ENCODE measurements at places on chromosomes 6 and 20.

GRCh38 chr20:46362921-46363867, 43.2 kb downstream of the ELMO2 start:
- DNase-seq = no peak

- DNase-seq = no peak
Observed at GRCh38 chr6:4352731-4353130, 217.4 kb upstream of the ECI2 start.

DNA sequence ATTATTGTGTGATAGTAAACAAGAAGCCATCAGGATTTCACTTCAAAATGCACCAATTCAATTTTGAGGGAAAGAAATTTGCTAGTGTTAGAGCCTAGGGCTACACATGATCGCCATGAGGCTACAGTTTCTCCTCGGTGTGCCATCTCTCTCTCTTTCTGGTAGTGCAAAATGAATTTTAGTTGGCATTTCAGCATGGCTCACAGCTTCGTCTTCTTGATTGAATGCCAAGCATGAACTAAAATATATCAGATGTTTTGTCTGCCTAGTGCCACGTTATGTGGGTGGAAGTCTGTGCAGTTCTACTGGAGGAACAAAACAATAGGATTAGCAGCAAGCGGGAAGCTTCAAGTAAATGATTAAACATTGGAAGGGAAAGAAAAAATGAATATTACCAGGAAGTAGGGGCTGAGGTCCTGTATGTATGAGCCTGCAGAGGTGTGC, 6.8 kb upstream of the MRAP2 start:
- DNase-seq = no peak

DNA sequence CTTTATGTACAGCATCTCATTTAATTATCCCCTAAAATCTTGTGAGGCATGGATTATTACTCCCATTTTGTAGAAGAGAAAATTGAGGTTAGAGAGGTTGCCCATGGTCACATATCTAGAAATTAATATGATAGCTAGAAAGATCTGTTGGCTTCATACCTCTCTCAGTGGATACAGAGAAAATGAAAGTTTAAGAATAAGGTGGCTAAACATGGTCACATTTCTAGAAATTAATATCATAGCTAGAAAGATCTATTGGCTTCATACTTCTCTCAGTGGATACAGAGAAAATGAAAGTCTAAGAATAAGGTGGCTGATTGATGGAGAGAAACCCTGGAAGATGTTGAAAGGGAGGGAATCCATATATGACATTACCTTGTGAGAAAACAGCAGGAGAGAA, 260.7 kb upstream of the MAN1A1 start:
- no peak for DNase-seq

- DNase-seq = no peak
Observed at GRCh38 chr6:124393536-124393935, 568.7 kb upstream of the RNF217 start.

GRCh38 chr20:63268671-63269439, 3.8 kb upstream of the ARFGAP1 start:
- DNase-seq = no peak

- no peak for DNase-seq
Observed at GRCh38 chr6:94859924-94860323, 717.4 kb upstream of the MANEA start.

DNA sequence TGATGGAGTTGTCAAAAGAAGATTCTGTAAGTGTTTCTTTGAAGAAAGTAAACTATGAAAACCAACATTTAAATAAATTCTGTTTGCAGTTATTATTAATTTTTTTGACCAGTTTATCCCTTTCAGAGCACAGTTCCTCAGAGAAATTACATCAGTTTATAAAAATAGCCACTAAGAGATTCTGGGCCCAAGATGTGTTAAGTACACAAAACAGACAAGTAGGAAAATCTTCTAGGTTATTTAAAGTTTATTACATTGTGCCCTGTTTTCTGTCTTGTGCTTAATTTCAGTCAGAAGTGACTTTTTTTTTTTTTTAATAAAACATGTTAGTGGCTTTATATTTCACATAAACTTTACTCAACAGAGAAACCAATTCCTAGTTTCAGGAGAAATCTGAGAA, 72.3 kb downstream of the ECT2L start:
- DNase-seq = no peak

DNA sequence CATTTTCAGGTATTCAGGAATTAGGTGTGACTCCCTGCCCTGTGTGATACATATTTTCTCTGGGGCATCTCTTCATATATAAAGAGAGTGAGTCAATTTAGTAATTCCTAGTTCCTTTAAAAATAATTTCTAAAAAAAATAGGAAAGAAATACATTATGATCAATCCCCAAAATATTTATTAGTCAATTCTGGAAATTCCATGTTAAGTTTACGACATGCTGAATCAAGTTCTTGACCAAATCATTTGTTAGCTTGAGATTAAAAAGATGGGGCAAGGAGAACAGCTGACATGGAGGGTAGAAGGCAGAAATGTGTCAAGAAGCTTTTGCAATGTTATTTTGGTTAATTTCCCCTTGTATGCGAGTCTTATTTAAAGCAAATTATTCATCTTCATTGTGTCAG, 22.7 kb upstream of the PRDM1 start:
- DNase-seq = no peak

DNA sequence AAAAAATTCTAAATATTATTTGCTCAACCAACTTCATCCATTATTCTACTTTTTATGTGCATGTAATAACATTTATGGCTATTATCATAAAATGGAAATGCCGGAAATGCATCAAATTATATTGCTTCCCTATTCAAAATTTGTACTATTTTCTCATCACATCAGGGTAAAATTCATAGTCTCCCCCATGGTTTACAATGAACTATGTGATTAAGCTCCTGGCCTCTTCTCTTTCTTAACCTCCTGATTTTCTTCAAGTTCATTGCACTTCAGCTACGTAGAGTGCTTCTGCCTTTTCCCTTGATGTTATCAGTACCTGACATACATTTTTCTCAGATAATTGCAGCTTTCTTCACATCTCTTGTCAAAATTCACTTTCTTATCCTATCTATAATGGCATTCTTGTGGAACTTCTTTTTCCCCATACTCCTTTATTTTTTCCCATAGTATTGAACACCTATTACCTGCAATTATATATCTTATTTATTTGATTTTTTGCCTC, 699.1 kb upstream of the ADGRB3 start:
- DNase-seq = no peak

- DNase-seq = no peak
Observed at GRCh38 chr6:47722194-47722593, 23.8 kb downstream of the ADGRF4 start.

GRCh38 chr20:10074513-10074912, 39.7 kb downstream of the ANKEF1 start:
- DNase-seq = no peak

DNA sequence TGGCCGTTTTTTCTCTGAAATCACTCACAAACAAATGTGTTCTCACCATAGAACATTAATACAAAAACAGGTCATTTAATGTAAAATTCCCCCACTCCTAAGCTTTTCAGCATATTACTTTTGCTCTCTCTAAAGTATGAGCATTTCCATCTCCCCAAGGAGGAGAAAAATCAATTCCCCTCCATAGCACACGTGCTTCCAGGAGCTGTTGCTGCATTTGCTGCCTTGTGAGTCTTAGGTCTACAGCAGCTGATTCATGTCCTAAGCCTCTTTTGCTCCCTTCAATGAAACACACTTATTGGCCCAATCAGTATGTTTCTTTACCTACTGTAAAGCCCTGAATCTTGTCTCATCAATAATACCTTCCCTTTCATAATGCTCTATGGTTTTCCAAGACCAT, 6.4 kb upstream of the COL9A1 start:
- DNase-seq = no peak

GRCh38 chr6:108105571-108105970, 31.0 kb upstream of the OSTM1 start:
- DNase-seq = no peak

DNA sequence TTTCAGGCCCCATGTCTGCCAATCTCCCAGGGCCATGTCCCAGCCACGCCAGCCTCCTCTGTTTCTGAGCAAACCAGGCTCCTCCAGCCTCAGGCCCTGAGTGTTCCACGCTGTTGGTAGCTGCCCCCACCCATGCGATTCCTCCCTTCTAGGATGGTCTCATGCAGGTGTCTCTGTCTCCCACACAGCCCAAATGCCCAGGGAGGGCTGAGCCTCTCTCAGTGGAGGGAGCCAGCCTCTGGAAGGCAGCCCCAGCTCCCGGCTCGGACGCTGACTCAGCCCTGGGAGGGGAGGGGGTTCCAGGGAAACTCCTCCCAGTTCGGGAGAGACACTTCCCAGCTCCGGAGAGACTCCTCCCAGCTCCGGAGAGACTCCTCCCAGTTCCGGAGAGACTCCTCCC, 122.9 kb upstream of the AFDN start:
- no peak for DNase-seq

- DNase-seq = no peak
Observed at GRCh38 chr6:106199331-106199730, 113.2 kb downstream of the PRDM1 start.

GRCh38 chr20:46308258-46309157, at the start of gene CDH22:
CDH22 (minus strand) TSS chr20:46308498; CDS start chr20:46251294, 57,204 bp downstream.
- no peak for DNase-seq

DNA sequence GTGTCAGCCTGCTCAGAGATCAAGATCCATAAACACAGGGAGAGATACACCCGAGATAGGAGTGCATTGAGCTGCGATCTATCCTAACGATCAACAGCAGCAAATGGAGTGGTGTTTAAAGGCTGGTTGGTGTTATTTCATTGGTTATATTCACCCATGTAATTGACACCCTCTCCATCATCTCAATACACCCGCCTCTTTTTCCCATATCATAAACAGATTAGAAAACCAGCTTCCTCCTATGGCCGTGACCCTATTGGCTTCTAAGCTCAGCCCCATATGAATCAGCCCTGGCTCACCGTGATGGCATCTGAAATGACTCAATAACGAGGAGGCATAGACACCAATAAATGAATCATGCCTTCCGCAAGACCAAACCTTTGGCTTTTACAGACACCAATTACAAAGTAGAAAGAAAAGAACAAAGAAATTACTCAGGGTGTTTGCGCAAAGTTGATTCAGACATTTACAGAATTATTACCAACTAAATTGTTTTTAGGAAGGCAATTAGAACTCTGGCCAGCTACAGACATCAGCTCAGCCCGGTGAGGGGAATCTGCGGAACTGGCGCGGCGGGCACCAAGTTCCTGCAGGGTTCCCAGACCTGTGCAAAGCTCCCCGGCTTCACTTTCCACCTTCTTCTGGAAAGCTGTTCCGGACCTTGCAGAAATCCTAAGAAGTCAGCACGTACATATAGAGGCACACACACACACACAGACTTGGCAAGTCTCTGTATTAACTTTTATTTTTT, 11.5 kb downstream of the PMEPA1 start:
- DNase-seq = peak; percentile 73

GRCh38 chr20:41217422-41217821, 80.1 kb downstream of the PLCG1 start:
- no peak for DNase-seq

DNA sequence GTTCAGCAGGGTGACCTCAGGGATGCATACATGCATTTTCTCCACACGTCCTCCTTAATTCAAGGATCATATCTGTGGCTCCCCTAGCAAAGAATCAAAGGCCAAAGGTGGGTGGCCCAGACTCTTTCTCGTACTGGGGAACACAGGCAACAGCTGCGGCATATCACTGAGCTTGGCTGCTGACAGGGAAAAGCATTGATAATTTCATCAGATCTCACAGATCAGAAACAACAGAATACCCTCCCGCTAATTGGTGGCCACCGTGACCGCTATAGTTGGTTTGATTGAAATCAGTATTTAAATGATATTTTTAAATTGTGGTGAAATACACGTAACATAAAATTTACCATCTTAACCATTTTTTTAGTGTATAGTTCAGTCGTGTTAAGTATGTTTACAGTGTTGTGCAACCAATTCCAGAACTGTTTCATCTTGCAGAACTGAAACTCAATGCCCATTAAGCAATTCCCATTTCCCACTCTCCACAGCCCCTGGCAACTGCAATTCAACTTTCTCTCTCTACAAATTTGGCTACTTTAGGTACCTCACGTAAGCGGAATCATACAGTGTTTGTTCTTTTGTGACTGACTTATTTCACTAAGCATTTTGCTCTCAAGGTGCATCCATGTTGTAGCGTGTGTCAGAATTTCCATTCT, 74.7 kb upstream of the TMEM170B start:
- no peak for DNase-seq

DNA sequence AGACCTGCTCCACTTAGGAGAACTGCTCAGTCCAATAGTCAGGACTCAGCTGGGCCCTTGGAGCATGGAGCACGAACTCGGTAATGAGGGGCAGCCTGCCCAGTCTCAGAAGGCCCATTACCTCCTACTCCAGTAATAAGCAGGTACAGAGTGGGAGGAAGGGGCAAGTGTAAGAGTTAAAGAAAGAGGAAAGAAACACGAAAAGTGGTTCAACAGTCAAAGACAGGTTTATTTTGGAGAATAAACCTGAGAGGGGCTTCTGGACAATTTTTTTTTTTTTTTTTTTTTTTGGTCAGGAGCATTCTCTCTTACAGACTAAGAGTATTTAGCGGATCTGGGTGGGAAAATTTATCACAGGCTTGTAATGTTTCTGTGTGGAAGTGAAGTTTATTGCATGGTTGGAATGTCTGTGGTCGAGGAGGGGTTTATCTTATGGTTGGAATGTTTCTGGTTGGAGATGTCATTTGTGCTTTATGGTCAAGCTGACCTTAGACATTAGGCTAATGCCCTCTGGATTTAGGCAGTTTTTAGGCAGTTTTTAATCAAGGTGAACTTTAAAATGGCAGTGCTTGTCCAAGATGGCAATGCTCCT, 340.1 kb downstream of the BCKDHB start:
- DNase-seq = no peak

DNA sequence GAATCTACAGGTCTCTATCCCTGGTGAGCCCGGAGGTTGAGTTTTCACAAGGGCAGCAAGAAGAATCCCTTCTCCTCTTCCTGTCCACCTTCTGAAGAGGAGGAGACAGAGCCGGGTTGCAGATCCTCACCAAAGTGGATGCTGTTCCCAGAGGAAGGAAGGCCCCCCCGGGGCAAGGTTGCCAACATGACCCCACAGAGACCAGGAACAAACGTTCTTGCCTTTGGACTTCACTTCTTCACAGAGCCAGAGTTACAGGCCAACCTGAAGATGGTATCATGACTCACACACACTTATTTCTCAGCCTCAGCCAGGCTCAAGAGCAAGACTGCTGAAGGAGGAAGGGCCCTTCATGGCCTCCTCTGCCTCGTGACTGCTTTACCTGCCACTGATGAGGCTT, 384.3 kb downstream of the CD83 start:
- no peak for DNase-seq

GRCh38 chr6:30799210-30799609, 54.9 kb upstream of the IER3 start:
- no peak for DNase-seq

DNA sequence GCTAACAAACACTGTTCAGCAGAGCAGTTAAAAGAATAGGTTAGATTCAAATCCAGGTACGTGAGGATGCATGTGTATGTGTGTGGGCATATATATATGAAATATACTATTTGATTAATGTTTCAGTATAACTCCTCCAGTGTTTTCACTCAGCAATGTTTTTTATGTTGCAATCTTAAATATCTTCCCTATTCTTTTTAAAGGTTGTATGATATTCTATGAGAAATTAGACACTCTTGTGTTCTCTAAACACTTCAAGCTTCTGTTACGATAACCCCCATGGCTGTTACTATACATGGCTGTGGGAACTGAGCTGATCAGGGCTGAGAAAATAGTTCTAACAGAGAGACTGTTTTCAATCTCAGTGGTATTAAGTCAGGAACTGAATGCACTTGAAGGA, 421.0 kb downstream of the CBLN4 start:
- no peak for DNase-seq

- DNase-seq = no peak
Observed at GRCh38 chr20:12965870-12966251, 42.9 kb upstream of the SPTLC3 start.
